ENCODE measurements at places on chromosomes 11 and 22.

GRCh38 chr11:59273373-59273841 is 60.7 kb upstream of the MPEG1 start:
- H3K27me3 ChIP-seq: no peaks in the 10 kb centered on the region
- H3K4me3 ChIP-seq: no peak overlapping the region
- no peak overlapping the region for H3K27ac ChIP-seq
- H3K4me1 ChIP-seq: peaks cover 19% of the 10 kb centered on the region
- H3K36me3 ChIP-seq: no peaks in the 10 kb centered on the region

DNA sequence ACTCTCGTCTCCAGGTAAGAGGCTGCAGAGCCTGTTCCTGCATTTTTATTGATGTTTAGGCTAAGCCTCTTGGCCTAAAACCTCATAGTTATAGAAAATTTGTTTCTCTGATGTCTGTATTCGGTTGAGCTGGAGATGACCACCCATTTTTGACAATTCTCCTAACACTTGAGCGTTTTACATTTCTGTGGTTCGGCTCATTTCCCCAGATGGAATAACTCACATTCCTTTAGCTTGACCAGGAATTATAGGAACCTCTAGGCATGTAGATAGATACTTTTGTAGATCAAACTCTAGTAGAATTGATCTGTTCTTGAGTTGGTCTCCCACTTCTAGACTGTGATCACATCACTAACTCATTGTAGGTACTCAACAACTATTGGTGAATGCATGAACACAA is 172.6 kb upstream of the CADM1 start:
- no peaks in the 10 kb centered on the region for H3K4me1 ChIP-seq
- no peak overlapping the region for H3K4me3 ChIP-seq
- DNase-seq: no peak
- H3K27ac ChIP-seq: no peak overlapping the region

- no peaks in the 10 kb centered on the region for H3K4me1 ChIP-seq
- H3K4me3 ChIP-seq: no peak overlapping the region
- no peaks in the 10 kb centered on the region for H3K27me3 ChIP-seq
- no peaks in the 10 kb centered on the region for H3K36me3 ChIP-seq
- no peak overlapping the region for H3K27ac ChIP-seq
- no peak for DNase-seq
Measured at GRCh38 chr11:70174547-70175235, 28.4 kb upstream of the FADD start.

DNA sequence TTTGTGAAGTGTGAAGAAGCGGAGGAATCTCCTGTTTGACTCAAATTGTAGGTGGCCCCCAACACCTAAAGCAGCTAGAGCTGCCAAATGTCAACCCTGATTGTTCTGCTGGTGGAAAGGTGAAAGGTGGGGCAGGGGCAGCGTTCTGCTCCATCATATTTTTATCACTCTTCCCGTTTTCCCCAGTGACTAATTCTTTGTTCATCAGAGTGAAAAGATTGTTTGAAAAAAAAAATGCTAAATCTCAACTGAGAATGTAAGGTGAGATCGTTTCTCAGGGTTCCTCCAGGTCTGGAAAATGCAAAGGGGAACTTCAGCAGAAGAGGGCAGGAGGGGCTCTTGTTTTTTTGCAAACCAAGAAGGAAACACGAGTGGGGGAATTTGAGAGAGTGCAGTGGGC is 137.7 kb downstream of the MN1 start:
- H3K27me3 ChIP-seq: no peaks in the 10 kb centered on the region
- DNase-seq: no peak
- no peak overlapping the region for H3K4me3 ChIP-seq
- no peaks in the 10 kb centered on the region for H3K36me3 ChIP-seq
- H3K27ac ChIP-seq: no peak overlapping the region

- no peak overlapping the region for H3K27ac ChIP-seq
- no peak overlapping the region for H3K4me3 ChIP-seq
- H3K4me1 ChIP-seq: no peaks in the 10 kb centered on the region
Measured at GRCh38 chr11:77310721-77311120, 9.2 kb upstream of the GDPD4 start.

- no peaks in the 10 kb centered on the region for H3K27me3 ChIP-seq
- peaks cover 37% of the 10 kb centered on the region for H3K4me1 ChIP-seq
- no peaks in the 10 kb centered on the region for H3K36me3 ChIP-seq
- H3K27ac ChIP-seq: peak overlapping the region; percentile 75
Measured at GRCh38 chr22:38271927-38272372, 860 bp downstream of the TMEM184B start.
